ENCODE measurements at places on chromosomes 5 and 9. TPM values are rescaled to one million over a fixed set of nuclear protein-coding genes. Genes with fewer than 3 reads are reported as not detected.

- H3K36me3 ChIP-seq: no peaks in the 10 kb centered on the region
- no peak overlapping the region for H3K4me3 ChIP-seq
- H3K4me1 ChIP-seq: no peaks in the 10 kb centered on the region
- H3K27me3 ChIP-seq: no peaks in the 10 kb centered on the region
Observed at GRCh38 chr9:110890416-110890815, 147.9 kb downstream of the LPAR1 start.

DNA sequence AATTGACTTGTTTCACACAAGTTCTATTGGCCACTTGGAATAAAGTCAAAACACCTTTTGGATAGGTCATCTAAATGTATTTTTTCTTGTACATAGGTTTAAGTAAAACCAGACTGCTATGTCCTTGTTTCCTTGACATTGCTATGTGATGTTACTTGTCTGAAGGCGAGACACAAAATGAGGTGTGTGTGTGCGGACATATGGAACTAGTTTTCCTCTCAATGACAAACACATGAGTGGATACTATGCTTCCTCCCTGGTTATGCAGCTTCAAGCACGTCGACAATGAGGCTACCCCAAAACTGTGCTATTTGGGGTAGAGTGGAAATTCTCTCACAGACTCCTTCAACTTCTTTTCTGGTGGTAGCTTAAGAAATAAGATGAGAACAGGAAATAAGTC is 276.8 kb downstream of the GAS1 start:
- DNase-seq: no peak
- no peaks in the 10 kb centered on the region for H3K27me3 ChIP-seq
- H3K27ac ChIP-seq: no peak overlapping the region
- no peak overlapping the region for H3K4me3 ChIP-seq
- no peaks in the 10 kb centered on the region for H3K4me1 ChIP-seq

- H3K27ac ChIP-seq: peak overlapping the region; percentile 62
- H3K27me3 ChIP-seq: no peaks in the 10 kb centered on the region
- H3K36me3 ChIP-seq: peaks cover 2% of the 10 kb centered on the region
Observed at GRCh38 chr5:154757814-154758406, 2.7 kb downstream of the LARP1 start.

DNA sequence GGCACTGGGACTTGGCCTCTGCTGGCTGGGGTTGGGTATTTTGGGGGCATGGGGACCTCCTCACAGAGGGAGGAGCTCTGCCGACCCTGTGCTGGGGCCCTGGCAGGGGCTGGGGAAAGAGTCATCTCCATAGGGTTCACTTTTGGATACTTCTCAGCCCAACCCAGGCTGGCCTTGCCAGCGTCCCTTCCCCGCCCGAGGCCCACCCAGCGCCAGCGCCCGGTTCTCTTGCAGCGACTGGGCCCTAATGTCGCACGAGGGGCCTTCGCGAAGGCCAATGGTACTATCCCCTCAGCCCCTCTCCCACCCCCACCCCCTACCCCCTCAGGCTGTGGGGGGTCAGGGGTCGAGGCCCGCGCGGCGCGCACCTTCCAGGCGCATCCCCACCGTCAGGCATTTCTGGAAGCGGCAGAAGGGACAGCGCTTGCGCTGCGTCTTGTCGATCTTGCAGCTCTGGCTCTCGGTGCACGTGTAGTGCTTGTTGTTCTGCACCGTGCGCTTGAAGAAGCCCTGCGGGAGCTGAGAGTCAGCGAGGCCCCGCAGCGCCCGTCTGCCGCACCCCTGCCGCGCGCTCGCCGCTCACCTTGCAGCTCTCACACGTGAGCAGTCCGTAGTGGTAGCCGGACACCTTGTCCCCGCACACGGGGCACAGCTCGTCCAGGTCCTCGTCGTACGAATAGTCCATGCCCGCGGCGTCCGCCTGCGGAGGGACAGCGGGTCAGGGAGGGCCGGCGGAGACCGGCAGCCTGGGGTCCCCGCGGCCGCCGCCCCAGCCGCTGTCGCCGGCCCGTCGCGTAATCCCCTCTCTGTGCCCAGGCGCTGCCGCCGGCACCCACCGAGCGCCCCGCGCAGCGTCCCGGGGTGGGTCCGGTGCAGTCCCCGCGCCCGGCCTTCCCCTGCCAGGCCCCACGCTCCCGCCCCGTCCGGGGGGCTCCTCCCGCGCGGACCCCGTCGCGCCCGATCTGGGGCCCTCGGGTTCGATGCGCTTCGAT is 4.2 kb downstream of the NR5A1 start:
- H3K4me3 ChIP-seq: no peak overlapping the region
- peaks cover 10% of the 10 kb centered on the region for H3K27me3 ChIP-seq
- peaks cover 11% of the 10 kb centered on the region for H3K4me1 ChIP-seq
- H3K36me3 ChIP-seq: no peaks in the 10 kb centered on the region
- no peak overlapping the region for H3K27ac ChIP-seq

- no peak for DNase-seq
- no peak overlapping the region for H3K4me3 ChIP-seq
- H3K4me1 ChIP-seq: no peaks in the 10 kb centered on the region
- no peaks in the 10 kb centered on the region for H3K36me3 ChIP-seq
Observed at GRCh38 chr9:134884492-134884891, 3.9 kb downstream of the FCN2 start.

GRCh38 chr5:151614565-151614964 is 23.4 kb upstream of the FAT2 start:
- H3K27ac ChIP-seq: no peak overlapping the region
- H3K36me3 ChIP-seq: no peaks in the 10 kb centered on the region
- H3K4me3 ChIP-seq: no peak overlapping the region
- H3K27me3 ChIP-seq: no peaks in the 10 kb centered on the region
- no peak for DNase-seq
- H3K4me1 ChIP-seq: peaks cover 31% of the 10 kb centered on the region

GRCh38 chr5:128644863-128645262 is 106.8 kb upstream of the FBN2 start:
- DNase-seq: no peak
- H3K4me3 ChIP-seq: no peak overlapping the region
- no peak overlapping the region for H3K27ac ChIP-seq
- no peaks in the 10 kb centered on the region for H3K4me1 ChIP-seq

DNA sequence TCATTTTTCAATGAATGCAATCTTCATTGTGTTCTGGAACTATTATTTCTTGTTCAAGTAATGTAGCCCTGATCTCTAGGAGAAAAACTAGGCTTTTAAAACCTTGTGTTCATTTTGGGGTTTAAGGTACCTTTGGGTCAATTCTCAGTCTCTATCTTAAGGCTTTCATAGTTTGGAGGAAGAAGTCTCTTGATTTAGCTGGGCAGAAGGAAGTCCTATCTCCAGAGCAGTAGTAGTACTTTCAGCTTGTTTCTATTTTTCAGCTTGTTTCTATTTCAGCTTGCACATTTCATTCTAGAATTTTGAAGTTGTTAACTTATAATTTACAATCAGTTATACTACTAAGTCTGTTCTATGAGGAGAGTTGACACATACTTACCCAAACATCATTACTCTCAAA is 15.2 kb downstream of the CSNK1G3 start:
- H3K4me1 ChIP-seq: peaks cover 13% of the 10 kb centered on the region
- no peak overlapping the region for H3K4me3 ChIP-seq
- no peak overlapping the region for H3K27ac ChIP-seq
- DNase-seq: no peak

- no peaks in the 10 kb centered on the region for H3K36me3 ChIP-seq
- no peak overlapping the region for H3K4me3 ChIP-seq
- H3K27me3 ChIP-seq: no peaks in the 10 kb centered on the region
- no peak overlapping the region for H3K27ac ChIP-seq
- H3K4me1 ChIP-seq: no peaks in the 10 kb centered on the region
Observed at GRCh38 chr9:80763536-80763935, 925.8 kb downstream of the TLE1 start.

- no peaks in the 10 kb centered on the region for H3K27me3 ChIP-seq
- DNase-seq: no peak
- H3K36me3 ChIP-seq: no peaks in the 10 kb centered on the region
Observed at GRCh38 chr5:107601076-107601475, 69.7 kb downstream of the EFNA5 start.

DNA sequence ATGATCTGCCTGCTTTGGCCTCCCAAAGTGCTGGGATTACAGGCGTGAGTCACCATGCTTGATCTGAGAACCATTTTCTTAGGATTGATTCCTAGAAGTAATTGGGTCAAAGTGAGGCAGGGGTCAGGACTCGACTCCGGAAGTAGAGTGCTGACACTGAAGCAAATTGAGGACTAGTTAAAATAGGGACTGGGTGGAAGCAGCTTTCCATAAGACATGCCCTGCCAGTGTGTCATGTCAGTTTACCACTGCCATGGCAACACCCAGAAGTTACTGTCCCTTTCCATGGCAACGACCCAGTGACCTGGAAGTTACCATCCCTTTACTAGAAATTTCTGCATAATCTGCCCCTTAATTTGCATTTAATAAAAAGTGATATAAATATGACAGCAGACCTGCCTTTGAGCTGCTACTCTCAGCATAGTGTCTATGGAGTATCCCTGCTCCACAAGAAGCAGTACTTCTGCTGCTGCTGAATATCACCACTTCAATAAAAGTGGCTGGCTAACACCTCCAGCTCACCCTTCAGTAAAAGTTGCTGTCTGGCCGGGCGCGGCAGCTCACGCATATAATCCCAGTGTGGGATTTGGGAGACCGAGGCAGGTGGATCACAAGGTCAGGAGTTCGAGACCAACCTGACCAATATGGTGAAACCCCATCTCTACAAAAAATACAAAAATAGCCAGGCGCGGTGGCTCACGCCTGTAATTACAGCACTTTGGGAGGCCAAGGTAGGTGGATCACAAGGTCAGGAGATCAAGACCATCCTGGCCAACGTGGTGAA is 47.8 kb upstream of the JADE2 start:
- H3K4me3 ChIP-seq: no peak overlapping the region
- H3K27me3 ChIP-seq: no peaks in the 10 kb centered on the region
- H3K27ac ChIP-seq: no peak overlapping the region
- no peaks in the 10 kb centered on the region for H3K36me3 ChIP-seq
- no peak for DNase-seq

- DNase-seq: no peak
- H3K36me3 ChIP-seq: peaks cover 14% of the 10 kb centered on the region
- peak overlapping the region; percentile 84 for H3K27ac ChIP-seq
- peaks cover 45% of the 10 kb centered on the region for H3K4me1 ChIP-seq
- H3K27me3 ChIP-seq: no peaks in the 10 kb centered on the region
Observed at GRCh38 chr5:169805937-169806700, 169.0 kb downstream of the DOCK2 start.

DNA sequence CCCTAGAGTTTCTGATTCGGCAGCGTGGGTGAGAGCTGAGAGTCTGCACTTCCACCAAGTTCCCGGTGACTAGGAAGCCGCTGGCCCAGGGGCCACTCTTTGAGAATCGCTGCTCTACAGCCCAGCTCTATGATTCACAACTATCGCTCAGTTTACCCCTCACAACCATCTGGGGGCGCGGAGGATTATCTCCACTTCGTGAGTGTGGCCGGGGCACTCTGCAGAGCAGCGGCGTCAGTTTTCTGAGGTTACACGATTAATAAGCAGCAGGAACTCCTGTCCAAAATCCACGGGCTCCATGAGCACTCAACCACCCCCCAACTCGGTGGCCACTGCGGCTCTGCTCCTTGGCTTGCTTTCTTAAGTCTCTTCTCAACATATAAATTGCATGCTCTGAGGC is 19.3 kb downstream of the CORO2A start:
- H3K36me3 ChIP-seq: no peaks in the 10 kb centered on the region
- no peak for DNase-seq
- H3K4me1 ChIP-seq: peaks cover 18% of the 10 kb centered on the region
- H3K27me3 ChIP-seq: no peaks in the 10 kb centered on the region

GRCh38 chr9:119318371-119318770 is 50.9 kb downstream of the BRINP1 start:
- H3K4me3 ChIP-seq: no peak overlapping the region
- H3K4me1 ChIP-seq: no peaks in the 10 kb centered on the region
- H3K27ac ChIP-seq: no peak overlapping the region
- no peak for DNase-seq
- H3K36me3 ChIP-seq: no peaks in the 10 kb centered on the region
- no peaks in the 10 kb centered on the region for H3K27me3 ChIP-seq

GRCh38 chr9:13860019-13860418 is 453.9 kb downstream of the NFIB start:
- no peak overlapping the region for H3K27ac ChIP-seq
- H3K36me3 ChIP-seq: no peaks in the 10 kb centered on the region
- no peak for DNase-seq

DNA sequence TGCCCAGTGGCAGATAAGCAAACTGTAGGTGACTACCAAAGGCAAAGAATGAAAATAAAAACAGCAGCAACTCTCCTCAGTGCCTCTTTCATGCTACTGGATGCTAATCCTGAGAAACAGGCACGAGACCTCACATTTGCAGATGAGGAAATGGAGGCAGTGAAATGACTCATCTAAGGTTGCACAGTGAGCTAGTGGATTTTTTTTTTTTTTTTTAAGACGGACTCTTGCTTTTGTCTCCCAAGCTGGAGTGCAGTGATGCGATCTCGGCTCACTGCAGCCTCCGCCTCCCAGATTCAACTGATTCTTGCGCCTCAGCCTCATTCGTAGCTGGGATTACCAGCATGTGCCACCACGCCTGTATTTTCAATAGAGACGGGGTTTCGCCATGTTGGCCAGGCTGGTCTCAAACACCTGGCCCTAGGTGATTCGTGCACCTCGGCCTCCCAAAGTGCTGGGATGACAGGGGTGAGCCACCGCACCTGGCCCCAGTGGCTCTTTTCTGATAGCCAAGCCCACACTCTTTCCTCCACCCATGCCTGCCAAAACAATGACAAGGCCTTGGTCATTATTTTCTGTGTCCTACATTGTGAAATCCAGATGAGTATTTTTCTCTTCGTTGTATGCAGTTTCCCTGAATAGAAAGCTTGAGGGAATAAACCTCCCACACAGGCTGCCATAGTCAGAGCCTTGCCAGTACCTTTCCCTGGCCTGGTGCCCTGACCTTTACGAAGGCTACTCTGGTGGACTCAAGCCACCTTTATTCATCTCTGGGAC is 19.2 kb downstream of the DOCK2 start:
- H3K27ac ChIP-seq: peak overlapping the region; percentile 88
- DNase-seq: peak; percentile 79
- H3K36me3 ChIP-seq: peaks cover 19% of the 10 kb centered on the region
- H3K4me1 ChIP-seq: peaks cover 60% of the 10 kb centered on the region
- H3K4me3 ChIP-seq: peak overlapping the region; percentile 40
- no peaks in the 10 kb centered on the region for H3K27me3 ChIP-seq

Gene CCT5
- 647 TPM for polyA plus RNA-seq

Gene C5orf58
- 0.13 TPM for polyA plus RNA-seq

Gene CREBRF
- 1.9 TPM for polyA plus RNA-seq

Gene PCDHA9
- 0.03 TPM for polyA plus RNA-seq

Gene PDE6A
- 0.11 TPM for polyA plus RNA-seq

Gene DRD1
- not detected for polyA plus RNA-seq

Gene FBXO4
- 24.5 TPM for polyA plus RNA-seq

Gene GTF2H2C
- 74.0 TPM for polyA plus RNA-seq

Gene MRPL41
- polyA plus RNA-seq: 113 TPM

Gene LPAR1
- 6.0 TPM for polyA plus RNA-seq

Gene ARHGEF37
- polyA plus RNA-seq: 1.0 TPM
